ENCODE measurements at places on chromosomes 11 and 22.
A peak's percentile ranks its signal among the peaks of the same experiment; 100 is the strongest.

DNA sequence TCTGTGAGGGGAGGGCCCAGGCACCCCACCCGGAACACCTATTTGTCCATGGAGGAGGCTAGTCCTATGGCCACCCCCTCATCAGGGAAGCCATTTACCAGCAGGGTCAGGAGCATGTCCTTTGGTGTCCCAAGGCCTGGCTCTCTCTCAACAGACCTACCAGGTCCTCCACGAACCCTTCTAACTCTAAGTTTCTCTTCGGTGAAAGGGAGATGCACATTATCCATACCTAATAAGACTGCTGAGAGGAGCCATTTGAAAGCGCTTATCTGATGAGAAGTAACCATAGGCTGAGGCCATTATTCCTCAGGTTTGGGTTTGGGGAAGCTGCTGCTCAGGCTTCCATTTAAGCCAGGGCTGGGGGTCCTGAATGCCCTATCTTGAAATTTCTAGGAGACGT, 9.2 kb upstream of the TOP3B start:
- no peak for DNase-seq

DNA sequence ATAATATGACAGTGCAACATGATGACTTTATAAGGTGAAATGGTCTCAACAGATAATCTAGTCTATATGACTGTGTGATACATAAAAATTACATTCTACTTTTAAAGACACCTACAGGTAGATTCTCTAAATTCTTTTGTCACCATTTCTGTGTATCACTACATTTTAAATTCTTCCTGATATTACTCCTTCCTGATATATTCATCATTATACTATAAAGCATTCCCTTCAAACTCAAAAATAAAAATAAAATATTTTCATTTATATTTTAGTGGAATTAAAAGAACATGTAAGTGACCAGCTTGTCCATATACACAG, 1062.3 kb downstream of the DLG2 start:
- no peak for DNase-seq

GRCh38 chr11:68317147-68317785, 4.9 kb downstream of the LRP5 start:
- DNase-seq = no peak

DNA sequence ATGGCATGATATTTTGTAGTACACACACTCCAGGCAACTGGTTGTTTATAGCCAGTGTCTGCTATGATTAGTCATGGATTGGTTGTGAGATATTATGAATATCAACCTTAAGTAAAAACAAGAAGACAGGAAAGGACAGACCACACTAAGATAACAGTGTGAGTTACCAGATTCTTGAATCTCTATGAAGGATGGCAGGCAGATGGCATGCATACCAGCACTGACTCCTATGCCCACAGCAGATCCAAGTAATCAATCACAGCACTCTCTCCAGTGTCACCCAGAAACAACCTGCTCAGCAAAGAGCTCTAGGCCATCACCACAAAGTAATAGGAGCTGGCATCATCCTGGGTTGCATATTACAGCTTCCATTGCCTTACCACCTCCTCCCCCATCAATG, 116.6 kb downstream of the GALNT18 start:
- DNase-seq = no peak

DNA sequence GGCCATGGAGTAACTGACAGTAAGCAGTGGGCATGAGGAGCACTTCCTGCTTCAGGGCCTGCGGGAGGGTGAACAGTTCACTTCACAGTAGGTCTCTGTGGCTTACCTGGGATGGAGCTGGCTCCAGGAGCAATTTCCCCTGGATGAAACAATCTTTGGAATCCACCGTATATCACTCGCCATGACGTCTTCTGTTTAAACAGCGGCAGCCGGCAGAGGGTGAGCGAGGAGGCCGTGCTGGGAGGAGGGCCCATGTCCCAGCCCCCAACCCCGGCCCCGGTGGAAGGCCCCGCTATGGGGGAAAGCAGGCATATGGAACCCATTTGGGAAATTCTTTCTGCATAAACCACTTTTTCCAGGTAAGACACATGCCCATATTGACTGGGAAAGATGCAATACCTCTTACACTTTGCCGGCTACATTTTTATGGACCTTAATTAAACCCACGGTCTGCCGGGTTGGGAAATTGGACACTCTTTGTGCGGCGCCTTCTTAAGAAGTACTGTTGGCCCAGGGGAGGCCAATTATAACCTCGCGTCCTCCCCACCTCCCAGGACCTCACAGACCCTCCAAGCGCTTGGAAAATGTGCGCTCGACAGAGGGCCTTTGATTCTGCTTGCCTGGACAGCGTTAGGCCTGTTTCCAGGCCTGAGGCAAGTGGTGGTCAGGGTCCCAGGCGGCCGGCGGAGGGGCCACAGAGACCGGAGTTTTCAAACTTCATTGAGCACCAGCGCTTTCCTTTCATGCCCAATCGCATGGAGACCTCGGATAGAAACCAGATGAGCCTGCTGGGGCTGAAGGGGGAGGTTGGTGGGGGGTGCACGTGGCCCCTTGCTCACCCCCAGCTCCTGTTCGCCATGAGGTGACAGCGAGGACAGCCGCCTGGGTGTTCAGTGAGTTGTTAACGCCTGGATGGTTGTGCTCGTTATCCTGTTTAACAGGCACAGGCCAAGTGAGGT, 40.4 kb downstream of the SMIM38 start:
- DNase-seq = no peak

DNA sequence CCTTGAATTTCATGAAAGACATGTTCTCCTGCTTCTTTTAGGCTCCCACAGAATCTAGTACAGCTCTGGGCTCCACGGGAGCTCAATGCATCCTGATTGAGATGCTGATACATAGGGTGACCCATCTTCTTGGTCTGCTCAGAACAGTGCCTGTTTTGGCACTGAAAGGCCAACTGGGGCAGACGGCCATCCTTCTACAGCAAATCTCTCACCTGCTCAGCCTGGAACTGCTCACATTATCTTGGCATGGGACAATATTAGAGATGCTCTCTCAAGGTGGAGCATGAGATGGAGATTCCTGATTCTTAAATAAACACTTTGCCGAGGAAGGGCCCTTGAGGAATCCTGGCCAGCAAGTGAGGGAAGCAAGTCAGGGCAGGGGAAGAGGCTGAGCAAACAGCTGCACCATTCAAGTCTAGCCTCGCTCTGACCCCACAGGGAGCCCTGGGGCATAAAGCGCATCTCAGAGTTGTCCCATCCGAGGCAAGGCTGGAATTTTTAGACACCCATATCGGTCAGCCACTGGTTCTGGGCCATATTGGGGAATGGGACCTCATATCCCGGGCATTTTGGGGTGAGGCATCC, 58.4 kb upstream of the CSNK2A3 start:
- DNase-seq = no peak

GRCh38 chr22:28435140-28435768, 244.4 kb downstream of the TTC28 start:
- DNase-seq = no peak

- DNase-seq = no peak
These were observed 2.3 kb downstream of the NARS2 start for GRCh38 chr11:78572394-78572793.

GRCh38 chr22:19713650-19714311, 522 bp upstream of the SEPTIN5 start:
- DNase-seq = no peak

- DNase-seq = peak; percentile 82
These were observed 1.7 kb downstream of the TOM1 start for GRCh38 chr22:35301372-35301874.

DNA sequence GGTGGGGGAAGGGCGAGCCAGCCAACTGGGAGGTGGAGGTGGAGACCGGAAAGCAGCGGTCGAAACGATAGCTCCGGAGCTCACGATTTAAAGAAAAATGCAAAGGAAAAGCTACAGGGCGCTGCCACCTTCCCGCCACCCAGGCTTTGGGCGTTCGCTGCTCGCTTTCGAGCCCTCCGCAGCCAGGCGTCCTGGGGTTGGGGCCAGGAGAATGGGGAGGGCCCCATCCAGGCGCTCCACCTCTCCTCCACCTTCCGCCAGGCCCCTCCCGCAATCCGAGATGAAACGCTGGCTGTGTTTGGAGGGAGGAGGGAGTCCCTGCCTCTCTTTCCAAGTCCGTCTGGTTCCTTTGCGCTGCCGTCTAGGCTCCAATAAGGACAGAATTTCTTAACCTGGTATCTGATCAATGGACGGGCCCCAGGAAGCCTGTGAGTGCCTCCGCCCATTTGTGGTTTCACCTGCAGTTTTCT, 483 bp upstream of the ABTB2 start:
- no peak for DNase-seq

- DNase-seq = no peak
These were observed 1064.9 kb upstream of the TENM4 start for GRCh38 chr11:80505771-80506170.

DNA sequence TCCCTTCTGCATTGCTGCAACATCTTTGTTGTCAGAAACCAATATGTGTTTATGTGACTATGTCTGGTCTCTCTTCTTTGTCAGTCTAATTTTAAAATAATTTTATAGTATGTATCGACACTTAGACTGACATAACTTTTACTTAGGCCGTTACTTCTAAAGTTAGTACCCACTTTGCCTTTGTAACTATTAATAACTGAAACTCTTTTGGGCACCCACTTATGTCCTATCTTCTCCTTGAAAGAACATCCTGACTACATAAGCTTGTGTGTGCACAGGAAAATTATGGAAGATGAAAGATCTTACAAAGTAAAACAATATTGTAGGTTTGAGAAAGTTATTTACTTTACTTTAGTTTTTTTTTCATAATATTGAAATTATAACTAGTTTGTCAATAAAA, 230.4 kb upstream of the CCDC179 start:
- no peak for DNase-seq

GRCh38 chr22:29328566-29329500, 13.3 kb upstream of the RASL10A start:
- no peak for DNase-seq

DNA sequence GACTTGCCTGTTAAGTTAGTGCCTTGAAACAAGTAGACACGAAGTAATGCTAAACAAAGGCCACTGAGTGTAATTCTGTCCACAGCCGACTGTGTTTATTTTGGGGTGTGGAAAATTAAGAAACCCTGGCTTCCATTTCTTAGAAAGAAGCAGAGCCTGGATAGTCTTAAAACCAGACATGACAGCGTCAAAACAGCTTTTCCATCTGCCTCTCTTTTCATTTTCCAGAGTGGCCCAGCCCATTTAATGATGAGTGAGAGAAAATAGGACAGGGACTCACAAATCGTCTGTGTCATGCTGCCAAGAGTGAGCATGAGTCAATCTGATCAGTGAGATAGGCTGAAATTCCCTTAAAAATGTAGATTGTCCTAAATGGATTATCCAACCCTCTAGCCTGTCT, 485.9 kb downstream of the JRKL start:
- DNase-seq = no peak

DNA sequence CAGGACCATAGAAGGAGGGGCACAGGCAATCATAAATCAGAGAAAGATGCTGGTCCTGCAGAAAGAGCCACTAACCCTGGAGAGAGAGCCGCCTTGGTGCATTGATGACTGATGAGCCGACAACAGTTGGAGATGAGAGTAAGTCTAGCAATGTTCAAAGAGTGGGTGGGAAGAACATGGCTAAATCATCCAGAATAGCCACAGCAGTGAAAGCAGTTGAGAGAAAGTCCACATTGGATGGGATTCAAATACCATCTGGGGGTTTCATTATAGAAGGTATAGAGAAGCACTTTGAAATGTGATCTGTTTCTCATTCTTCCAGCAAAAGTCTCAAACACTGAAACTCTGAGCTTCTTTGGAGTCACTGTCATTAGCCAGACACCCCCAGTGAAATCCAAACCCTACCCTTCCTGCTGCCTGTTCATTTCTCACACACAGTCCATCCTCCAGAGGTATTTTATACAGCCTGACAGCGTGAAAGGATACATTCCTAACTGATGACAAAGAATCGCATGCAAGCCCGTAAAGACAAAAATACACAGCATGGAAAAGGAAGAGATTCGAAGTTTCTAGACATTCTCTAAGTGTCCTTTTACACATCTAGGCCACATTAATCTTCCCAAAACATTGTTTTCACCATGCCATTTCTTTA, 303.1 kb upstream of the MPPED2 start:
- DNase-seq = no peak

GRCh38 chr11:86277741-86278140, 24.3 kb upstream of the HIKESHI start:
- no peak for DNase-seq

- no peak for DNase-seq
These were observed 64.8 kb downstream of the APOL5 start for GRCh38 chr22:35782504-35782903.

GRCh38 chr11:111101881-111102280, 143.6 kb upstream of the POU2AF2 start:
- DNase-seq = no peak

DNA sequence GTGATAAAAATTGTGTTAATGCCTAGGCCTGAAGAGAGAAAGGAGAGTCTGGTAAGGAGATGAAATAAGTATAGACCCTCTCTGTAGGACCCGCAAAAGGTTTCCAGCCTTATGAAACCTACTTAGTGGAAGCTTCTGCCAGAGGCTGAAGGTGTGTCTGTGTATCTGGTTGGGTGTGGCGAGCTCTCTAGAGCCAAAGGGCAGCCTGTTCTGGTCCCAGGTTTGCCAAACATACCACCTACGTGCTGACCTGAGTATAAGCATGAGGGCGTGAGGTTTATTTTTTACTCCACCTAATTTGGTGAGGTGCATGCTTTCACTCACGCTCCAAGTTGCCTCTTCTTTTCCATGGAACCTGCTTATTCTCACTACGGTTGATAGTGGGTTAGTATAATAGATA, 5.6 kb downstream of the CSTPP1 start:
- no peak for DNase-seq

DNA sequence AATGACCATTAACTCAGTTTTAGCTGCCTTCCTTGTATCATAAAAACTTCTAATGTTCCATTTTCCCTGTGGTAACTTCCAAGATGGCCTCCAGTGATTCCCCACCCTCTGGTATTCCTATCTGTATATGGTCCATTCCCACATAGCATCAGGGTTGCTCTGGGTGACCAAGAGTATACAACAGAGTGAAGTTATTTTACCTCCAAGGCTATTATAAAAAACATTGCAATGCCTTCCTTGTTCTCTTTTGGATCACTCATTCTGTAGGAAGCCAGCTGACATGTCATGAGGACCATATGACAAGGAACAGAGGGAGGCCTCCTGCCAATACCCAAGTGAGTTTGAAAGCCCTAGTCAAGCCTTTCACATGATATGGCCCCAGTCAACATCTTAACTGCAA, 30.1 kb downstream of the ZNF280B start:
- DNase-seq = no peak

GRCh38 chr11:70928854-70929598, 323.4 kb downstream of the SHANK2 start:
- DNase-seq = no peak

DNA sequence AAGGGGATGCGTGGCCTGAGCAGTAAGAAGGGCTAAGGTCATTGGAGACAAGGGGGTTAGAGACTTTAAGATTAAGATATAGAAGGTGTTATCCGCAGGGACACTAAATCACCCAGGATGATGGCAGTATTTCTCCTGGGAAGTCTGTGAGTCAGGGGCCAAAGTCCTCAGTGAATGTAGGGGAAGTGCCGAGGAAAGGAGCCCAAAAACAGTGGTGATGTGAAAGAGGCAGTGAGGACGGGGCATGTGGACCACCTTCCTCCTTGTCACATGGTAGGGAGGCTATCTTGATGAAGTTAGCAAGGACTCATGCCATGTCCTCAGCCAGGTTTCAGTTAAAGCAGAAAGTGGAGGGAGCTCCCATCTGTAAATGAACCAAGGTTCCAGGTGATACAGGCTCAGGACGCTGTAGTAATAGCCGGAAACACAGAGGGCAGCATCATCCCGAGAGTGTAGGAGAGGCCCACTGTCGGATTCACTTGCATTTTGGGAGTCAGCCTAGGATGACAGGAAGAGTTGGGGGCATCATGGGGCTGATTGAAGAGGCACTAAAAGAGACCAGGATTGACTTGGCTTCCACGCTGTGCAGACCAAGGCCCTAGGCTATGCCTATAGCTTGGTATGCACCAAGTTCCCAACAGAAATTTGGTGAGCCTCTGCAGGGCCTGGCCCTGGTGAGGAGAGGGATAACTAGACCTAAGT, 33.5 kb downstream of the WEE1 start:
- no peak for DNase-seq
